NK-92 treated with Interleukin-12 subunit alpha and Interleukin-12 subunit beta, amount 100 ng/mL, for 24 hours (cell line): ENCODE measurements at places on chromosomes 6 and 20.

DNA sequence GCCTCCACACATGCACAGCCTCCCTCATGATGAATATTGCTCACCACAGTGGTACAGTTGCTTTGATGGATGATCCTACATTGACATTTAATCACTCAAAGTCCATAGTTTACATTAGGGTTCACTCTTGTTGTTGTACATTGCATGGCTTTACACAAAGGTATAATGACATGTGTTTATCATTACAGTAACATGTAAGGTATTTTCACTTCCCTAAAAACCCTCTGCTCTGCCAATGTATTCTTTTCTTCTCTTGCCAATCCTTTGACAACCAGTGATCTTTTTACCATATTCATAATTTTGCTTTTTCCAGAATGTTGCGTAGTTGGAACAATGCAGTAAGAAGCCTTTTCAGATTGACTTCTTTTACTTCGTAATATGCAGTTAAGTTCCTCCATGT, 166.6 kb upstream of the KHDRBS2 start:
- DNase-seq: no peak

- DNase-seq: no peak
Observed at GRCh38 chr6:138821519-138821918, 25.6 kb downstream of the ECT2L start.

GRCh38 chr6:163991321-163991720, 576.8 kb downstream of the QKI start:
- DNase-seq: no peak

- no peak for DNase-seq
Observed at GRCh38 chr6:20438462-20439070, 36.9 kb downstream of the E2F3 start.

DNA sequence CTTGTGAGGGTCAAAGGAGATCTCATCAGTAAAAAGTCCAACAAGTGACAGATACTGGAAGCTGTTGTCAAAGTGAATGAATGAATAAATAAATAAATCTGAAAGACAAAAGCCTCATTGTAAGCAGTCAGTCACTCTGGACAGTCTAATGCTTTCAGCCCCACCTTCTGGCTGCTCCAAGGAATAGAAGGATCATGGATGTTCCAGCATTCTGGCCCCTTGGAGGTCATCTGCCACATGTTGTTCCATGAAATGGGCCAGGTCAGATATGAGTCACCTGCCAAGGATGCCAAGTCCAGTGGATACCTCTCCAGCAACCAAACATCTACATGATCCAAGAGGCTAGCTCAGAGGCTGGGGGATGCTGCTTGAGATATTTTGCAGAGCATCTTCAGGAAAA, 185.6 kb downstream of the BMP7 start:
- no peak for DNase-seq

- DNase-seq: no peak
Observed at GRCh38 chr6:82750556-82750955, 315.1 kb downstream of the UBE3D start.

DNA sequence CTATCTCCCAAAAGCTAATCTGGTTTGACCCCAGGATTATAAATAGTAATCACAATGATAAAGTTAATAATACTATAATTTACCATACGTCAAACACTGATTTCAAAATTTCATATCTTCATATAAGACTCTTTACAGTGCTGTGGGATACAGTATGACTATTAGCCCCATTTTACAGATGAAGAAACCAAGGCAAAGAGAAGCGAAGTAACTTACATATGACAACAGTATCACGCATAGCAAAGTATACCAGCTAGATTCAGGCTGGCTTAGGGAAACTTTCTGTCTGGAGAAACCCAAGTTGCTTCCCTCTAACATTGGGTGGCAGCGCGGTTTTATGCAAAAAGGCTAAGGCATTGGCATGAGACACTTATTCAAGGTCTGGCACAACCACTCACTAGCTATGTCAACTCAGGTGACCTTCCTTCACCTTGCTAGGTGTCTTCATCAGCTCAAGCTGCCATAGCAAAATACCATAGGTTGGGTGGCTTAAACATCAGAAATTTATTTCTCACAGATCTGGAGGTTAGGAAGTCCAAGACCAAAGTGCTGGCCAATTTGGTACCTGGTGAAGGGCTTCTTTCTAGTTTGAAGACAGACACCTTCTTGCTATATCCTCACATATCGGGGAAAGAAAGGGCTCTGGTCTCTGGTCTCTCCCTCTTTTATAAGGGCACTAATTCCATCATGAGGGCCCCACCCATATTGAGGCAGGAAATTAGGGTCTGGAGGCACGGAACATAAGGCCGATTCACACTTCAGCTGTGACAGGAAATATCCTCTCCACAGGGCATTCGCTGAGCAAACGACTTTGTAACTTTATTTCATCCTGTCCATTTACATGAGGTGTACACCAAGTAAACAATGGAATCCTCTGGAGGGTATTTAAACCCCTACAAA, 22.4 kb upstream of the UTRN start:
- no peak for DNase-seq

DNA sequence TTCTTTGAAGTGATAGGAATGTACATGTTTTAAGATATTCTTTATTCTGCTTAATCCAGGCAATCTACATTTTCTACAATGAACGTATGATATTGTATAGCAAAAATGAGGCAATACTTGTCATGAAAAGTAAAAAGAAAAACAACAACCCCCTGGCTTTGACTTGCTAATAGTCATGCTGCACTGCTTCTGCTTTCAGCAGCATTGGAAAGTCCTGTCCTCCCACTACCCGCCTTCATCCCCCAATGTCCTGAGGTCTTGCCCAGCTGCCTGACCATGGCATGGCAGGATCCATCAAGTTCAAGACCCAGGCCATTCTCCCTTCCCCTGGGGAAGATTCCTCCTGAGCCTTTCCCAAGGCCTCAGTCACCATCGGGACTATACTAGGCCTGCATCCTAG, 156.5 kb downstream of the SH3BGRL2 start:
- no peak for DNase-seq

GRCh38 chr20:44805979-44806620, 4.2 kb downstream of the RIMS4 start:
- DNase-seq: no peak

- DNase-seq: peak; percentile 51
Observed at GRCh38 chr20:38196592-38196991, 31.5 kb upstream of the TGM2 start.

DNA sequence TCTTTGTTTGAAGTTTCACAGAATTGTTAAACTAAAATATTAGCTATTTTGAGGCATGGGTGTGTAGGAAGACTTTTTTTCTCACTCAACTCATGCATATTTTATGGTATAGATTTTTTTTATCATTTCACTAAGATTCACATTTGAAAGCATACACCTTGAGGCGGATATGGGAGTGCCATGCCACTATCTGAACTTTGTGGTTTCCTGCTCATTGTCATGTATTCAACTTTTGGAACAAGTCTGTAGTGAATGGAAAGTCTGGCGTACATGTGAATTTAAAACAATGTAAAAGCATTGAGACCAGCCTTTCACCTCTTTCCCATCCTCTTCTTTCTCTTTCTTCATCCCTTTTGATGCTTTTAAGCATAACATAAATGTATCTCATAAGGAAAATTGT, 147.9 kb downstream of the TPBG start:
- no peak for DNase-seq

- DNase-seq: no peak
Observed at GRCh38 chr6:33898771-33899170, 95.0 kb upstream of the MLN start.

DNA sequence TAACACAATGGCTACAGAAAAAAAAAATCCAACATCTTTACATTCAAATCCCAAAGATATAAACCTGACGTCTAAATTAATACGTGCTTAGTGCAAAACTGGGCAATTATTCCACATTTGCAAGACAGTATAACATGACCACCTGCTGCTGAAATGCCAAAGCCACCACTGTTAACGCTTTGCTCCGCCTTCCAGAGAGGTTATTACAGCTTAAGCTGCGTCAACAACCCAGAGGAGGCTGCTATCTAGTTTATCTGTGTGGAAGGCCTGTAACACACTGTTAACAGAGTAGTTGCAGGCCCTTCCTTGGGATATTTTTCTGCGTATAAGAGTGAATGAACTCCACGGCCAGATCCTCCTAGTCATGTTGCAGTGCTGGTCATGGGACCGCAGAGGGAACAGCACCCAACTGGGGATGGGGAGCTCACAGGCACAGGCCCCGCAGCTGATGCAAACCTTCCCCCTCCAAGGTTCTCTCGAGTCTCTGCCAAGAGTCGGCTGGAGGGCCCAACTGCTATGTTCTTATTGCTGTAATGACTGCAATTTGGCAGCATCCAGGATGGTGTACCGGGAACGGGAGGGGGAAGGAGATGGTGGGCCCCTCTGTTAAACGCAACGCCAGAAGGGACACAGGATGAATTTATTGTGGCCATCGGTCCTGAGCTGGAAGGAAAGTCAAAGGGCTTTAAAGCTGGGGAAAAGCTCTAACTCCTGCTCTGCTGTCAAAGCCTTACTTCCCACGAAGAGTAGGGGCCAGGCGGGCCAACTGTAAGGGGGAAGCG, 993 bp upstream of the NCOA7 start:
- no peak for DNase-seq

DNA sequence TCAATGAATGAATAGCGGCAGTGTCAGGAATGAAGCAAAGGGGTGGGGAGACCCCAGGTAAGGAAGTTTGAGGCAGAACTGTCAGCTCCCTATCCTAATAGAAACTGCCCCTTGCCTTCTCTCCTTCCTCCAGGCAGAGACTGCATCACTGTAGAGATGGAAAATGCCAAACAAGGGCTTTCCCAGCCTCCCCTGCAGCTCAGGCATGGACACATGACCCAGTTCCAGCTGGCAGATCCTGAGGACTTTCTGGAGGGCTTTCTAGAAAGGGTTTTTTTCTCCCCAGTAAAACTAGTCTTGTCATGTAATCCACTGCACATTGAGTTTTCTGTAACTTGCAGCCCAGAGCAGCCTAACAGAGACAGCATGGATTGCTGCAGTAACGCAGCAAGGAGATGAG, 17.9 kb upstream of the PNPLA1 start:
- no peak for DNase-seq
